C1 segment of cervical spinal cord (tissue), 14 donors: ENCODE measurements at places on chromosomes 1 and 21.

- peak; percentile 30 for DNase-seq
These were observed 34.1 kb upstream of the BTG2 start for GRCh38 chr1:203271018-203271743.

- no peak for DNase-seq
These were observed 126.4 kb downstream of the DMRTB1 start for GRCh38 chr1:53585565-53585964.

GRCh38 chr1:31667065-31667785, 22.5 kb upstream of the PEF1 start:
- no peak for DNase-seq

- DNase-seq: no peak
These were observed 13.3 kb downstream of the AKNAD1 start for GRCh38 chr1:108843390-108844137.

- no peak for DNase-seq
These were observed 13.3 kb upstream of the DR1 start for GRCh38 chr1:93332368-93332767.

GRCh38 chr21:28427394-28428022, 565.2 kb downstream of the LTN1 start:
- no peak for DNase-seq

DNA sequence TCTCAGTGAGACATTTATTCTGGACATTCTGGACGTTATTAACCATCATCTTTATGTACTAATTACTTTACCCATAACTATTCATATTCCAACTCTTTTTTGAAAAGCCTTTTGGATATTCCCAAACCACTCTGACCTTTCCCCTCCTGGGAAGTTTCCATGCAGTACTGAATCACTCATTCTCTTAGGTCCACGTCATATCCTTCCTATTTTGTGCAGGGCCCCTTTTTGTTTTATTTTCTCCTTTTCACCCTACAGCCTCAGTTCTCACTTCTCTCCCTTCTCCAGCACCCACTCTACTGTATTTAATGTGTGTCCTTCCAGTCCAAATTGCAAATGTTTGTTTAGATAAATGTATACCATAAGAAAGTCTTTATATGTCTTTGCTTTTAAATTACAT, 16.4 kb upstream of the ATP1A1 start:
- no peak for DNase-seq

GRCh38 chr21:21968810-21969209, 970.6 kb downstream of the NCAM2 start:
- no peak for DNase-seq

DNA sequence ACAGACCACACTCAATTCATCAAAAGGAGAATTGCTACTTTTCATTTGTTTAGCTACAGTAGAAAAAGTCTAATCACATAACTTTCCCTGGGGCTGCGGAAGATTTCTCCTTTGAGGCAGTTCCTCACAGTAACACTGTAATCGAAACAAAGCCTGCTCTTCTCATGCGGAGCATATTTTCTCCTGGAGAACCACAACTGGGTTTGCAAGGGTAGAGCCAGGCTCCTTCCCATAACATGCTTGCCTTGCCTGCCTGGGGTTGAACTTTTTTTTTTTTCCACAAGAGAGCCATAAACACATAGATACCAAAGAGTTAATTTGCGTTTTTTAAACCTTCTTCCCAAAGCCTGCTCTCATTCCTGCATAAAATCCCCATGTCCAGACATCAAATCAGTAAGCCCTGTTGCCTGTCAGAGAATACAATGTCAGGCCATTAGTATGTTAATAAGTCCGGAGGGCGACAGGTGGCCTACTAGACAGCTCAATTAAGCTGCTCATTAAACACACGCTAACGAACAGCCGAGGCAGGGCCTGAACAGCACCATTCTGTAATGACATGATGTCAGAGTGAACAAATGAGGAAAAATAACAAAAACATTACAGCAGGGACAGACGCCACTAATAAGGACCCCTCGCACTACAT, 107.1 kb upstream of the OLIG2 start:
- no peak for DNase-seq

DNA sequence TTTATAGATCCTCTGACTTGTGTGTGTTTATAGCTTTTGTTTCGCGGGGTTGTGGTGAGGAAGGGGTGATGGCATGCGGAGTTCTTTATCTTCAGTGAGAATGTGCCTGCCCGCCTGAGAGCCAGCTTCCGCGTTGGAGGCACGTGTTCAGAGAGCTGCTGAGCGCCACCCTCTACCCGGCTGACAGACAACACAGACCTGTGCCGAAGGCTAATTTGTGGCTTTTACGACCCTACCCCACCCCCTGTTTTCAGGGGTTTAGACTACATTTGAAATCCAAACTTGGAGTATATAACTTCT, 14.4 kb upstream of the CD101 start:
- no peak for DNase-seq

DNA sequence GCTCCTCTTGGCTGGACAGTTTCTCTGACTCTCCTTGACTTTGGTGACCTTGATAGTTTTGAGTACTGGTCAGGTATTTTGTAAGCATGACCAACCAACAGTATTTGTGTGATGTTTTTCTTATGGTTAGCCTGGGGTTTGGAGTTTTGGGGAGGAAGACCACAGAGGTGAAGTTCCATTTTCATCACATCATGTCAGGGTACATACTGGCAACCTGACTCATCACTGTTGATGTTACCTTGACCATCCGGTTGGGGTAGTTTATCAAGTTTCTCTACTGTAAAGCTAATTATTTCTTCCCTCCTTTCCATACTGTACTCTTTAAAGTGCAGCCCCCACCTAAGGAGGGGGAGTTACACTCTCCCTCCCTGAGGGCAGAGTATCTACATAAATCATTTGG, 13.4 kb downstream of the OSCP1 start:
- no peak for DNase-seq

GRCh38 chr1:70227439-70227838, 6.3 kb downstream of the SRSF11 start:
- DNase-seq: no peak

DNA sequence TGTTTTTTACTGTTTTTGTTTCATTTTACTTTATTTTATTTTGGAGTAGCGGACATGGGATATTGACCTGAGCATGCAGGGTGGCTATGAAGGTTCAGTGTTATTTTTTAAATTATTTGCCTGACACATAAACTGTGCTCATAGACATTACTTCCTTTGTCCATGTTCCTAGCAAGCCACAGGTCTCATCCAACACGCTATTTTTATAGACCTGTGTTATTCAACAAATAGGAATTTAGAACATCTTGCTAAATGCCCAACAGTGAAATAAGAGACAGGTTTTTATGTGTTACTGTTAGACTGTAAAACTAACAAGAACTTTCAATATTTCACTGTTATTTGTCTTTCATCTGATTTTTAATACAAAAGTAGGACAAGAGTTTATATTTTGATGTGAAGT, 756.4 kb downstream of the KCNT2 start:
- DNase-seq: no peak

DNA sequence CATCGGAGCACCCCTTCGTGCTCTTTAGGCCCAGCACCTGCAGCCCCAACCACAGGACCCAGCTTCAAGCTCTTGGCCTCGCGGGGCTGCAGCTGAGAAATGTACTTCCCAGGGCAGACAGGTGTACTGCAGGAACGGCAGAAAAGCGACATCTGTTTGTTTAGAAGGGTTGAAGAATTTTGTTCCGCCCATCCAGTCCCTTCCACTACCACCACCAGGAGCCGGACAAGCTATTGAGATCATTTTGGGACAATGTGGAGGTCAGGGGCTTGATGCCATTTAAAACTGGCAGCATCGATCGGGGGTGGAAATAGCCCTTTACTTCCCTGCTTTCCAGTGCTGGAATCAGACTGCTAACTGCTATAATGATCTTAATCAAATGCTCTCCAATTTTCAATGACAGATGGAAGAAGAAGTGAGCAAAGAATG, 1.7 kb downstream of the SERTAD4 start:
- DNase-seq: no peak

GRCh38 chr1:156854634-156855033, 4.3 kb downstream of the INSRR start:
- no peak for DNase-seq

DNA sequence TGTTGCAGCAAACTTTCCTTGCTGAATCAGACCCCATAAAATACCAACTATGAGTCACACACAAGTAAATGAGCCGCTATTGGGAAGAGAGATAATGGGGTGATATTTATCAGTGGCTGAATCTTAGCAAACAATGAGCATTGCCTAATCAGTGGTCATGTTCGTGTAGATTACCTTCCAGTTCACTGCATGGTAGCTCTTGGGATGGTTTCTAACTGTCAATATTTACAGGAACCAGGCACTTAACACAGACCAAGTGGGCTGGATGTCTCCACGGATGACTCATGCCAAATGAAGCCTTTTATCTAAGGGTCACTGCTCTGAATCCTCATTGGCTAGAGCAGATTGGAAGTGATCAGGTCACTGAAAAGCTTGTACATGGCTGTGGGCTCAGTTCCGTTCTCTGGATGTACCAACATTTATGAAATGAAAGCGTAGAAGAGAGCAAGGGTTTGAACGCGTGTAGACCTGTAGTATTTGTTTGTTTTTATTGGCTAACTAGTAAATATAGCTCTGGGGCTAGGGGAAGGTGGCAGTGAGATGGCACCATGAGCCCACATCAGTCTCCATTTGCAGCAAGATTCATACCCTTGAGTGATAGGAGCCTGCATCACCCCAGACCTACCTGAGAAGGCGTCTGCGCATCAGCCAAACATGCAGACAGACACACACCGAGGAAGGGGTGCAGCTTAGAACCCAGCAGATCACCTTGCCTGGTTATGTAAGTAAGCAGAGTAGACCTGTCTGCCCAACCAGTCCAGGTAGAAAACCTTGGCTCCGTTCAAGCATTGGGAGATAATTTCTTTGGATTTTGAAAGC, 153.3 kb downstream of the TOMM20 start:
- DNase-seq: no peak

- DNase-seq: peak; percentile 67
These were observed 31.1 kb downstream of the ALG14 start for GRCh38 chr1:95041491-95042165.

- no peak for DNase-seq
These were observed 969 bp upstream of the ALDH4A1 start for GRCh38 chr1:18903291-18903756.

DNA sequence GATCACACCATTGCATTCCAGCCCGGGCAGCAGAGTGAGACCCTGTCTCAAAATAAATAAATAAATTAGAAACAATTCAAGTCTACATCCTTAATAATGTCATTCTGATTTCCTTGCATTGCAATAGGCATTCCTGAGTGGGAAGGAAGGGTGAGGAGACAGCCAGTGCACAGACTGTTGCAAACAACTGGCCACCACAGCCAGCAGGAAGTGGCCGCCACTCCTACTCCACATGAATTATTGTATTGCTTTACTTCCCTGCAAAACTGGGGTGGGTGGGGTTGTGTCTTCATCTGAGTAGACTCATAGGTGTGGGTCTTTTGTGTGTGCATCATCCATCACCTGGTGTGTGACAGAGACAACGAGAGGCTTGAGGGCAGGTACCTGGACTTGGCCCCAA, 60.1 kb downstream of the OPTC start:
- DNase-seq: no peak
